ENCODE measurements at places on chromosomes 12 and 14.

DNA sequence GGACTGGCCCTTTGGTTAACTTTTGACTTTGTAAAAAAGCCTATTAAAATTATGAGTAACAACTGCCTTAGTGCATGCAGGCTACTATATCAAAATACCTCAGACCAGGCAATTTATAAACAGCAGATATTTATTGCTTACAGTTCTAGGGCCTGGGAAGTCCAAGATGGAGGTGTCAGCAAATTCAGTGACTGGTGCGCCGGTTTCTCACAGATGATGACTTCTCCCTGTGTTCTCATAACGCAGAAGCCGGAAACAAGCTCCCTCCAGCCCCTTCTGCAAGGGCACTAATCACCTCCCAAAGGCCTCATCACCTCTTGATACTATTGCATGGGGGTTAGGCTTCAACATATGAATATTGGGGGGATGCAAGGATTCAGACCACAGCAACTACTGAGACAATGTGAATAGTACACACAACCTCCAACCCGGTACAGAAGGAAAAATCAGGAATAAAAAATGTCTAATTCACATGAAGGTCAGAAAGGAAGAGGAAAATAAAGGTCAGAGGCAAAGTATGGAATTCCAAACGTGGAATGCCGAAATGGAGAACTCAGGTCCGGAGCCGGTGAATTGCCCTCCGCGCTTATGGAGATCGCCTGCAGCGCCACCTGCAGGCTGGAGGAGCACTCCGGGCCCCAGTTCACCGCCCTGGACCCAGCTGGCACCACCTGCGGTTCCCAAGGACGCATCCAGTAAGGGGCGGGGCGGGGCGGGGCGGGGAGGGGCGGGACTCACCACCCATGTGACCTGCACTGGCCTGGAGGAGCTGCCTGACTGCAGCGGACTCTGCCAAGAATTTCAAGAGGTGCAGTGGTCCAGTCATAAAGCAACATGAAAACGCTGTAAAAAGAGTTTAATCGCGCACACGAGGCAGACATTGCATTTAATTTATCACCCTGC lies 203.4 kb downstream of the KIF26A start:
- DNase-seq, result no peak

- peak; percentile 52 for DNase-seq
Observed at GRCh38 chr12:78457938-78458337, 406.6 kb upstream of the SYT1 start.

GRCh38 chr14:92252323-92252722 lies 70.6 kb upstream of the SLC24A4 start:
- no peak for DNase-seq

DNA sequence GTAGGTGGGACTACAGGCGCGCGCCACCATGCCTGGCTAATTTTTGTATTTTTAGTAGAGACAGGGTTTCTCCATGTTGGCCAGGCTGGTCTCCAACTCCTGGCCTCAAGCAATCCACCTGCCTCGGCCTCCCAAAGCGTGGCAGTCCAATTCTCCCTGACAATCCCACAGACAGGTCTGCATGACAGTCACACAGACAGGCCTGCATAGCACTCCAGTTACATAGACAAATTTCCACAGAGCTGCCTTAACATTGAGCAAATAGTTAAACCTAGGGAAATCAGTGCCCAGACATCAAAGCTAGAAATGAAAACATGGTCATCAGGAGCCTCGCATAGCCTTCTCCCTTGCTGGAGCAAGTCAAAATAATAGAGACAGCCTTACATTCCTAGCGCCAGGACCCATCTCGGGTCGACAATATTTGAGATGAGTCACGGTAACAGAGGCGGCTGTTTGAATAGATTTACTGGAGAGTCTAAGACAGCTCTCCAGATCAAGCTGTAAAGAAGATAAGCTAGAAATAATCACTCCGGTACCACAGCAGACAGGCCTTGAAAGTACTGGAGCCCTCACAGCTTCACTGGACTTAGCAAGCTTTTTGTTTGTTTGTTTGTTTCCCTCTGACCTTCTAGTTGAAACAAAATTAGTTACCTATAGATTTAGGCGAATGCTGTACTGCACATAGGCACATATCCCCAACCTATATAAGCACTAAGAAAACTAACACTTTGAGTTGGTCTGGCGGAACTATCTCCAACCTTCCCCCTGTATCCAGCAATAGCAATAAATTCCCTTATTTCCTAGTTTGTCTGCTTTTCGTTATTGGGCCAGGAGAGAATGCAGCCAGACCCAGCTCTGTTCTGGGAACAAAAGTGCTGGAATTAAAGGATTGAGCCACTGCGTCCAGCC lies 23.8 kb upstream of the PYROXD1 start:
- no peak for DNase-seq

DNA sequence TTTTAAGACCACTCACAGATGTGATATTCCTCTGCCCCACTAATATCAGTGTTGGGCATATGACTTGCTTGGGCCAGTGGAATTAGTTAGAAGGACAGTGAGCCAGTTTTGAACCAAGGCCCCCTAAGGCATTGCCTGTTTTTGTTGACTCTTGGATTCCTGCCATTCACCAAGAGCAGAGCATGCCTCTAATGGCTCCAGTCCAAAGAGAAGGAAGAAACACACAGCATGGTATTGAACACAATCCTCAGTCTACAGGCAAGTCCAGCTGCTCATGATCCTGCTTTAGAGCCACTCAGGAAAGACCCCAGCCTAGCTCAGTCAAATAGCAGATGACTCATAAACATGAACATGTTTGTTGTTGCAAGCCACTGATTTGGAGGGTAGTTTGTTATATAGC lies 1201.5 kb downstream of the BCL11B start:
- no peak for DNase-seq

- peak; percentile 8 for DNase-seq
Observed at GRCh38 chr12:62331306-62331705, 71.1 kb downstream of the USP15 start.

DNA sequence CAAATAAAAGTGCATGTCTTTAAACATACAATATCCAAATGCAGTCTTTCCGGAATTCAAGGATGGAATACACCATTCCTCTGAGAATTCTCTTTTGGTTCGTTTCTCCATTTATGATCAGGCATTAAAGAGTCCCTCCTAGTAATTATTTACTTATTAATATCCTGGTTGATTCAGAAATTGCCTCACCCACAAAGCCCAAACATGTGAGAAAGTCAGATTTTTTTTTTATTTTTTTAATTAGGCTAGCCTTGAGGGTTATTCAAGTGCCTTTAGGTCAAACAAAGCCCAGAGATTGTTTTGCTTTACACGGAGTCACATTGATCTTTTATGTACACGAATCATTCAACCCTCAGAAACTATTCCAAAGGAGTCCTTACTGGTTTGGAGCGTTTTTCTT lies 6.4 kb upstream of the TSPAN8 start:
- DNase-seq, result no peak

GRCh38 chr12:72543777-72544467 lies 271.8 kb downstream of the TRHDE start:
- no peak for DNase-seq

- no peak for DNase-seq
Observed at GRCh38 chr12:31962076-31962475, 2.9 kb downstream of the RESF1 start.

DNA sequence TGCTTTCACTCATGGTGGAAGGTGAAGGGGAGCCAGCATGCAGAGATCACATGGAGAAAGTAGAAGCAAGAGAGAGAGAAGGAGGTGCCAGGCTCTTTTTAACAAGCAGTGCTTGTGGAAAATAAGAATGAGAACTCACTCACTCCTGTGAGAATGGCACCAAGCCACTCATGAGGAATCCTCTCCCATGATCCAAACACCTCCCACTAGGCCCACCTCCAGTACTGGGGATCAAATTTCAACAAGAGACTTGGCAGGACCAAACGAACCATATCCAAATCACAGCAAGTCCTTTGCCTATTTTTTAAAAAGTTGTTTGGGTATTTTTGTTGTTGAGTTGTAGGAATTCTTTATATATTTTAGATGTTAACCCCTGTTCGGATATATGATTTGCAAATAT lies 245.9 kb upstream of the ARID2 start:
- no peak for DNase-seq

GRCh38 chr12:106736051-106736957 lies 38.2 kb upstream of the RIC8B start:
- DNase-seq, result no peak

GRCh38 chr12:65881965-65882413 lies 57.7 kb downstream of the HMGA2 start:
- no peak for DNase-seq

- DNase-seq, result no peak
Observed at GRCh38 chr12:69579029-69579428, 6.2 kb upstream of the CCT2 start.

GRCh38 chr12:48946205-48946604 lies 11.1 kb downstream of the ARF3 start:
- DNase-seq, result no peak

GRCh38 chr14:103562179-103562428 lies 353 bp downstream of the BAG5 start:
- no peak for DNase-seq

DNA sequence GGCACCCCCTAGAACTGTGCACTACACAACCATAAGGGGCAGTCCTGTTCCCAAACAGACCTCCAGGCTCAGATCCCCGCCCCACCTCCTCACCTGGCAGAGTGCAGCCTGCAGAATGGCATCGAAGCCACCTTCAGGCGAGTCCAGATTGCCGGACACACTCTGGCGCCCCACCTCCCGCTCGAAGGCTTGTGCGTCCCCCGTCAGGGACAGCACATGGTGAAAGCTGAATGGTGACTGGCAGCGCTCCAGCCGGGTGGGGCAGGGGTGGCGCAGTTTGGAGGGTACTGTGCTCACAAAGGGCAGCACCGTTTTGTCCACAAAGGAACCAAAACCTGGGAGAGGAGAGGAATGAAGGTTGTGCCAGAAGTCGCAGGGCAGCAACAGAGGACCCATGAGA lies 10.6 kb downstream of the ITGB7 start:
- DNase-seq, result no peak

- no peak for DNase-seq
Observed at GRCh38 chr14:94152676-94153075, 21.4 kb upstream of the PPP4R4 start.

DNA sequence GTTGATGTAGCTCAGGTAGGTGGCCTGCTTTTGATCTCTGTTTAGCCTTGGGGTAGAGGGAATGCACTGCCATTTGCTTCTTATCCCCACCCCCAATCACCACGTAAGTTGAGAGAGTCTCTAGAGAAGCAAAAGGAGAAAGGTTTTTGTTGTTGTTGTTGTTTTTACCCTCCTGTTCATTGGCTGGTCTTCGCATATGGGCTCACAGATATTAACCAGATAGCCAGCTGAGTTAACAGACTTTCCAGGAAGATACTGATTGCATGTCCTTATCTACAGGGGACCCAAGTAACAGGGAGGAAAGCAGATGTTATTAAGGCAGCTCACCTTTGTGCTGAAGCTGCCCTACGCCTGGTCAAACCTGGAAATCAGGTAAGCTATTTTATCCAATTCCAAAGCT lies 2.9 kb downstream of the PA2G4 start:
- DNase-seq, result no peak

DNA sequence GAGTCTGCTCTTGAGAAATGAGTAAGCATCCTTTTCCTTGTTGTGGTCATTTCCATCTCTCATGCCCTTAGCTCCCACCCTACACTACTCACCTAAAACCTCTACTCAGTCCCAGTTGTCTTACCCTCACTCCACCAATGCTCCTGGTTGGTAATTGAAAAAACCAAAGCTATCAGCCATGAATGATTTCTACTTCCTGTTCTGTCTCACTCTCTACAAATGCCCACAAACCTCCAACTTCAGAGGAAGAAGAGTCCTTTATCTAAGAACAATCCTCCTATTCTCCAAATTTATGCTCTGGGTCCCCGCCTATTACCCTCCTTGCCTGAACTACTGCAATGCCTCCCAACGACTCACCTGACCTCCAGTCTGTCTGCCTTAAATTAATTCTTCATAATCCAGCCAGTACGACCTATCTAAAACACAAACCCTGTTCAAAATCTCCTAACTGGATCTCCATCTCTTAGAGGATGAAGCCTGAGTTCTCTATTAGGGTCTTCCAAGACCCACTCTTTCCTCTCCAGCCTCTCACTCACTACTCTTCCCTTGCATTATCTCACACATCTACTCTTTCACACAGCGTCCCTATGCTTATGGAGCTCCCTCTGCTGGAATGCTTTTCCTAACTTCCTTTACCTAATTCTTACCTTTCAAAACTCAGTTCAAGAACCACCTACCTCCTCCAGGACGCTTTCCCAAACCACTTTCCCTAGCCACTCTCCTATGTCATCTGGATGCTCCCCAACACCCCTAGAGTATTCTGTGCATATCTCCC lies 2.2 kb downstream of the DHRS1 start:
- no peak for DNase-seq

GRCh38 chr12:29990971-29991370 lies 207.2 kb upstream of the TMTC1 start:
- no peak for DNase-seq

- DNase-seq, result no peak
Observed at GRCh38 chr12:643475-644302, 19.6 kb downstream of the NINJ2 start.

DNA sequence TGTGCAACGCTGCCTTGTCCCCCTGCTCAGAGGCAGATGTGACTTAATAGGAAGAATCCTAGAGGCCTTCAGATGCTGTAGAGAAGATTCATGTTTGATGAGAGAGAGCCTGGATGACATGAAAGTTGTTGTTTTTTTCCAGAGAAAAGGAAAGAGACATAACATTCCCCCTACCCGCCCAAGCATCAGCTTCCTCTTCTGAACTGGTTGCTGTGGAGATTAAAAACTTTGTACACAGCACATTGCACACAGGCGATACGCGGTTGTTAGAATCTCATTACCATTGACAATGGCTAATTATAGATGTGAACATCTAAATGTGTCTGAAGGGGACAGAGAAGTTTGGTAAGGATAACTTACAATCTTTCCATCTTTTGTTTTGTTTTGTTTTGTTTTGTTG lies 13.6 kb upstream of the ETFBKMT start:
- DNase-seq, result no peak

DNA sequence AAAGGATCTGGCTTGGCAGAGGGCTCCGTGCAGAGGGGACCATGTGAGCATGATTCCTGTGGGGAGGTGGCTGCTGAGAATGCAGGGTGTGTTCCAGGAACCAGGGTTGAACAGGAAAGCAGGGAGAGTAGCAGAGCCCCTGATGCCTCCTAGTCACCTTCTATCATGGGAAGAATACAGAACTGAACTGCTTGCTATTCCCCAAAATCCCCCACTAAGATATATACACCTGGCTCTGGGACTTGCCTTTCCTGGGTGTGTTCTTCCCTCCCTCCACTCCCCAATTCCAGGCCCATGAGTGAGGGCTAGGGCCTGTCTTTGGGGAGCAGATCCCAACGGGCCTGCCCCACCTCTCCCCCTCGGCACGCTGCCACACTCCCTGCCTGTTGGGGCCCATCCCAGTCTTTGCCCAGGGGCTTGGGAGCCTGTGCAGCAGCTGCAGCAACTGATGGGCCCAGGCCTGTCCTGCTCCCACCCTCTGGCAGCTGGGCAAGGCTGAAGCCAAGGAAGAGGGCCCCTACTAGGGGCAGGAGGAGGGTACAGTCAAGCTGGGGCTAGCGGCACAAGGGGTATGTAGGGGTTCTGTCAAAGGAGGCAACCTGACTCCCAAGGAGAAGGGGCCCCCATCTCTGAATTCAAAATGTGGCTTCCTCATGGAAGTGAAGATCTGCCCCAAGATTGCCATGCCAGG lies 3.2 kb downstream of the AJUBA start:
- no peak for DNase-seq

Measured in GM12864 (cell line).